Activated CD8-positive, alpha-beta memory T cell treated with anti-CD3 and anti-CD28 coated beads, Interleukin-2, amount 50 U/mL, for 4 hours (primary cell): ENCODE measurements at places on chromosomes 7 and 10.
A peak's percentile ranks its signal among the peaks of the same experiment; 100 is the strongest.

DNA sequence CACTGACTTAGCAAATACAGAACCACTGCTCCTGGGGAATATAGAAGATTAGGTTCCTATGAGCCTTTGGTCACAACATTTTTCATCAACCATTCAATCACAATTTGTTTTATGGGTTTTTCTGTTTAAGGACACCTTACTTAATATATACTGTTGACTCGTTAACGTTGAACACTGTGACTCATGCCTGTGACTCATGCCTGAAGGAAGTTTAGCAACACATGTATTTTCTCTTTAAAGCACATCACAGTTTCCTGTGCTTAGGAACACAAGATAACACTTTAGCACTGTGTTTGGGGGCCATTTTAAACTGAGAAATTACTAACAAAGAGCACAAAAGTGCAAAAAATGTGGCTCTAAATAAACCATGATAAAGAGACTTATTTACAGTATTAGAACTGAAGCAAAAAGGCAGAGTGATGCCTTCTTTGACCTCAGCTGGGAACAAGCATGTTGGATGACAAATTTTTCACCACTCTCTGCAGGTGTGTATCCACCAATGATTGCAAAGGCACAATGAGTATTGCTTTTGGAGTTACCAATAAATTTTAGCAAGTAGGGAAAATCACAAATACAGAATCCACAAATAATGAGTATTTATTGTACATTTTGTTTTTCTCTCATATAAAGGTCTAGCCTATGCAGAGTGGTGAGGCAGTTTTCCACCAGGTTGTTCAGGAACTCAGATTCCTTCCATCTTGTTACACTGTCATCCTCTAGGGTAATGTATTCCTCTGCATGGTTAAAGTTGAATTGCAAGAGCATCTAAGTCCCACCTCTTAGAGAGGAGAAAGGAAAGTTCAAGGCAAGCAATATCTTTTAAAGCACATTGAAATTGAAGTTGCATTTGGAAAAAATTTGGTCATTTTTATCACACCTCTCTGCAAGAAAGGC is 7.3 kb downstream of the FGFBP3 start:
- DNase-seq, result peak; percentile 57

DNA sequence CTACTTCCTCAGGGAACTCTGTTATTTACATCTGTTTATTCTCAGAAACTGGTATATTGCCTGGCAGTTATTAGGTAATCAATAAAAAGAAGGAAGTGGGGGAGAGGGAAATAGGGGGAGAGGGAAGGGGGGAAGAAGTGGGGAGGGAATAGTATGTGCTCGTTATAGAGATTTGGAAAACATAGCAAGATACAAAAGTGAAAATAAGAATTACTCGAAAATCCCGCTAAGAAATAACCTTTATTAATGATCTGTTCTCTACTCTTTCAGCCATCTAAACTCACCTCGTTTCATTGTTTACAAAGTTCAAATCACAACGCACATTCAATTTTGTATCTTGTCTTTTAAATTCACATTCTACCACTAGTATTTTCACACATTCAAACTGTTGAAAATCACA is 63.0 kb upstream of the CDCA7L start:
- no peak for DNase-seq

DNA sequence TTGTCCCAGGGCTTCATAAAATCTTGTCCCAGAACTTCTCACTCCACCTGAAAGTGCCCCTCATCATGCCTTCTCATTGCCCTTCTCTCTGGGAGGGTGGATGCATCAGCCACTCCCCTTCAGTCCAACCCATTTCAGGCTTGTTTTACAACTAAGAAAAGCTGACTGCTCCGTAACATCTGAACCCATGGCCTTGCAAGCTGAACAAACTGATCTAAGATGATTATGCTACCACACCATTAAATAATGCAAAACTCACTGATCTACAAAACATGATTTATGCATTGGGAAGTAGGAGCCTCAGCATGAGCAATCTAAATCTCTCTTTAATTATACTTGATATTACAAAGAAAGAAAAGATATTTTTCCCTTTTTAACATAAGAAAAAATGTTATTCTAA is 34.8 kb downstream of the TFPI2 start:
- DNase-seq, result no peak

- DNase-seq, result no peak
Observed at GRCh38 chr7:141118767-141119166, 44.9 kb downstream of the TMEM178B start.

DNA sequence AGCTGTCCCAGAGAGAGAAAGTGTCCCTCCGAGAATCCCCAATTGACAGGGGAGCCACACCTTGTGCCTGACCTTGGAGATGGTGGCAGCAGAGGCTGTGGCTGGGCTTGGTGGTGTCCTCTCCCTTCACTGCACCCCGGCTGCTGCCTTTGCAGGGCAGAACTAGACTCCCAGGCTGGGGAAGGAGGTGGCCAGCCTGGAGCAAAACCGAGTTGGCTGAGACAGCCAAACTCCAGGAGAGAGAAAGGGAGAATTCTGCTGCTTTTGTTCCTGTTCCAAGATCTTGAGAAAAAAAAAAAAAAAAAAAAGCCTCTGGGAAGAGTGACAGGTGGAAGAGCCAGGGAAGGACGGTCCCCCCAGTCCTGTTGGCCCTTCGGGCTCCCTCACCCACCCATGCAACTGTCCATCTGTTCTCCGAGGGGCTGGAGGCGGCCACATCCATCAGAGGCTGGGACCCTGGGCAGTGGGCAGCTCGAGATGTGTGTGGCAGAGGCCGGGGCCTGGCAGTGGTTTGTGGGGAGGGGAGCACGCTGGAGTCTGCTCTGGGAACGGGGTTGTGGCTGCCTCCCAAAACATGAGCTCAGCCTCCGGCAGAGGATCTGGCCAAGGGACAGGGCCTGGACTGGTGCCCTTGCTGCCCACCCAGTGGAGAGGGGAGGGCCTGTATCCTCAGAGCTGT is 35.5 kb downstream of the CLIP2 start:
- no peak for DNase-seq

- peak; percentile 13 for DNase-seq
Observed at GRCh38 chr10:79385804-79386531, 38.7 kb downstream of the PPIF start.

GRCh38 chr10:17146892-17147291 is 17.3 kb upstream of the CUBN start:
- no peak for DNase-seq

GRCh38 chr7:505171-505570 is 14.5 kb downstream of the PDGFA start:
- DNase-seq, result no peak

- DNase-seq, result no peak
Observed at GRCh38 chr10:32400961-32401360, 45.0 kb upstream of the CCDC7 start.

GRCh38 chr10:69089638-69090599 is 2.0 kb downstream of the SRGN start:
- peak; percentile 68 for DNase-seq

- DNase-seq, result no peak
Observed at GRCh38 chr7:74455291-74455804, 1.6 kb downstream of the GTF2IRD1 start.

DNA sequence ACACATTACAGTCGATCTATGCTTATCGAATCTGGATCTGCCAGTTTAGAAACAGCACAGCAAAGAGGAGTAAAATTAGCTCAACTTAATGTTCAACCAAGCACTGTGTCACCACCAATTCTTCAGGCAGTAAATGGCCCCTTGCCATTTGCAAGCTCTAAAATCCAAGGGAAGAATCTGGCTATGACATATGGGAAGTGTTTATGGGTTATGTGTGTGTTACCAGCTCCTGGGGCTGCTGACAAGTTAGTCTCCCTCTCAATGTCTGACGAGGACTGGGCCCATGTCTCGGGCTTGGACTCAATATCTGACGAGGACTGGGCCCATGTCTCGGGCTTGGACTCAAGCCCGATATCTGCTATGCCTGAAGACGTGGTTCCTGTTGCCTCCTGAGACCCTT is 5.7 kb upstream of the ITIH2 start:
- DNase-seq, result no peak

DNA sequence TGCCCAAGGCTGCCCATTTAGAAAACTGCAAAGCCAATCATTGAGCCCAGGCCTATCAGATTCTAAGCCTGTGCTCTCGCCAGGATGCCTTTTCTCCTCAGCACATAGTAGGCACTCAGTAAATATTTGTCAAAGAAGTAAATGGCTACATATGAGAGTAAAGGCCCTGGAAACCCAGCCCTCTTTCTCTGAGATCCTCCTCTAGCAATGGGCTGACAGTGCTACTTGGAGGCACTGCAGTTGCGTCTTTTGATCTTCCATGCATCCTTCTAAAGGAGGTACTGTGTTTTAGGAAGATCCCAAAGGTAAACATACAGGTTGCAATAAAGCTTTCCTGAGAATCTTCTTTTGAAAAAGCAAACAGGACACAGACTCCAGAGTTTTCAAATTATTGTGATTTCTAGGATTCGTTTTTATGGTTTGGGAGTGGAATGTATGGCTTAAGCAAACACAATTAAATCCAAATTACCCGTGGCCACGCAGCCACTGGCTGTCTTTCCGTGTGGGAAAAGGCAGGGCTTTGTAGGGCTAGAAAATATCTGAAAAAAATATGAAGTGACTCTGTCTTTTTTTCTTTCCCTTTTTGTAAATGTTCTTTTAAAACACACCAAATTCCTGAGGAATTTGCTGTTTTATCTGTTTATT is 151.3 kb upstream of the BMPER start:
- DNase-seq, result no peak

DNA sequence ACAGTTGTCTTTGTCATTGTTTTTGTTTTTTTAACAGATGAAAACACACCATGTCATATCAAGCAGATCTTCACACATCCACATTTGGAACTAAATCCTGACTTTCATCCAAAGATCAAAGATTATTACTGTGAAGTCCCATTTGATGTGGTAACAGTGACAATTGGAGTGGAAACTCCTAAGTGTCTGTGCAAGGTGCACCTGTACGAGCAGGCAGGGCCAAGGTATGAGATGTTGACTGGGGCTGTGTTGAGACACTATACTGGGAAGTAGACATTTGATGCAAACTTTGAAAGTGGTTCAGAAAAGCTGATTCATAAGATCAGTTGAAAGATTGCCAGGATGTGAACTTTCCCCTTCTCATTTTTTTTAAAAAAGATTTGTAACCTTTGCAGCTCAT is 152.3 kb downstream of the CPED1 start:
- no peak for DNase-seq

DNA sequence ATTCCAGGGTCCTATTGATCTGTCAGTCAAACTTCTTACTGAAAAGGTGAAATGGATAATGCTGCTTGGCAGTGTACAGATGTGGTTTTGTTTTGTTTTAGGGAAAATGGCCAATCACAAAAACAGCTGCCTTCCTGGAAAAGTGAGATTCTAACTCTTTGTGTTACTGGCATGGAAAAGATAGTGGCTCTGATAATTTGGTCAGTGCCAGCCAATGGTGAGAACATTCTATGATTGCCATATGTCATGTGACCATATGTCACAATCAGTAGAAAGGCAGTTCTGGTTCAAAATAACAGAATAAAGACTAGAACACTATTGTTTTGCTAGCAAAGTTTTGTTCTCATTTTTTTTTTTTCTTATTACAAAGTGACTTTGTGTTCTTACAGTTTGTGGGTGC is 139.2 kb upstream of the CCDC6 start:
- no peak for DNase-seq

GRCh38 chr10:63689768-63690167 is 168.6 kb downstream of the REEP3 start:
- DNase-seq, result no peak

GRCh38 chr10:33341637-33342036 is 7.2 kb upstream of the NRP1 start:
- DNase-seq, result no peak

DNA sequence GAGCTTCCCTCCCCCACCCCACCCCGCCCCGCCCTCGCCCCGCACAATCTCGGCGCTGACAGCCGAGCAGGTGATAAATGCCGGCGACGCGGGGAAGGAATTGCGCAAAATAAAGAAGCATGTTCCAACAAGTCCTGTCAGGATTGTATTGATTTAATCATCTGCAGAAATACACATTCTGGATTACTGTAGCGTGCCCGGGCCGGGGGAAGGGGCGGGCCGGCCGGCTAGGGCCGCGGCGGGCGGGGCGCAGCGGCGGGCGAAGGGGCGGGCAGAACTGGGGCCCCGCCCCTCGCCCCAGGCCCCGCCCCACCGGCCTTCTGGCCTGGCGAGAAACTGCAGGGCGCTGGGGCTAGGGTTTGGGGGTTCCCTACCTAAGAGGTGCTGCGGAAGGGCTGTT is 88.9 kb upstream of the PAX2 start:
- DNase-seq, result no peak

GRCh38 chr7:17779381-17779780 is 160.9 kb downstream of the SNX13 start:
- no peak for DNase-seq

- no peak for DNase-seq
Observed at GRCh38 chr7:35477609-35478008, 217.3 kb downstream of the HERPUD2 start.

- DNase-seq, result no peak
Observed at GRCh38 chr7:132349075-132349474, 227.2 kb downstream of the PLXNA4 start.

GRCh38 chr7:155824227-155824886 is 12.1 kb upstream of the SHH start:
- DNase-seq, result no peak

- no peak for DNase-seq
Observed at GRCh38 chr10:18079665-18080295, 60.4 kb upstream of the CACNB2 start.

GRCh38 chr7:134477954-134478353 is 19.1 kb upstream of the AKR1B1 start:
- no peak for DNase-seq

DNA sequence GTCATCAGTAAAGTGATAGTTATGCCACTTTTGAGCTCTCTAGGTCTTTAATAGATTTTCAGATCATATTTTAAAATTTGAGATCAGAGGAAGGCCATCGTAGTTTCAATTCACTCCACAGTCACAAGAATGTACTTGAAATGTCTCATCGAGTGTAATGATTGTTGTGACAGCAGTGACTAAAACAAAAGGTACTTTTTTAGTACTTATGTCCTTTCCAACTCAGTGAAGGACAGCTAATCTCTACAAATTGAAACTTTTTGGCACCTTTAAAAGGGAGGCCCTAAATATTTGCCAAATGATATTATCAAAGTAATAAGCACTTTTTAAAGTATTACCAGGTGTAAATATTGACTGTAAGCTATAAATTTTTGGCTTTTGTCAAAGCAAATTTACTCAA is 702.9 kb upstream of the GRM3 start:
- no peak for DNase-seq

DNA sequence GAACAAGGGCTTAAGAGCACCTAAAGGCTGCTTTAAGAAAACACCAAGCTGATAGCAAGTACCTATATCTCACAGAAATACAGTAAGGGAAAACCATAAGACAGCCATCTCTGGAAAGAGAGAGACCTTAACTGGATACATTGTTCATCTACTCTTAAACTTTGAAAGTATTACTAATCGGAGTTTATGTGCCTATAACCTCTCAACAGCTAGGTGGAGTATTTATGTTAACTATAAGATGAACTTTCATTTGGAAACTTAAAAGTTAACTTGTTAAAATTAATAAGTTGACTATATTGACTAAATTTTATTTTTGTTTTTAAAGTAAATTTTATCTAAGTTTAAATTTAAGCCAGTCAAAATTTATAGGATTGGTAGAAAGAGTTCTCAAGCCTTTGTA is 90.6 kb downstream of the USP6NL start:
- no peak for DNase-seq

- DNase-seq, result no peak
Observed at GRCh38 chr10:73881221-73881919, 7.0 kb upstream of the CAMK2G start.
